NCI-H774 (cell line): ENCODE measurements at places on chromosomes 11 and 22.

DNA sequence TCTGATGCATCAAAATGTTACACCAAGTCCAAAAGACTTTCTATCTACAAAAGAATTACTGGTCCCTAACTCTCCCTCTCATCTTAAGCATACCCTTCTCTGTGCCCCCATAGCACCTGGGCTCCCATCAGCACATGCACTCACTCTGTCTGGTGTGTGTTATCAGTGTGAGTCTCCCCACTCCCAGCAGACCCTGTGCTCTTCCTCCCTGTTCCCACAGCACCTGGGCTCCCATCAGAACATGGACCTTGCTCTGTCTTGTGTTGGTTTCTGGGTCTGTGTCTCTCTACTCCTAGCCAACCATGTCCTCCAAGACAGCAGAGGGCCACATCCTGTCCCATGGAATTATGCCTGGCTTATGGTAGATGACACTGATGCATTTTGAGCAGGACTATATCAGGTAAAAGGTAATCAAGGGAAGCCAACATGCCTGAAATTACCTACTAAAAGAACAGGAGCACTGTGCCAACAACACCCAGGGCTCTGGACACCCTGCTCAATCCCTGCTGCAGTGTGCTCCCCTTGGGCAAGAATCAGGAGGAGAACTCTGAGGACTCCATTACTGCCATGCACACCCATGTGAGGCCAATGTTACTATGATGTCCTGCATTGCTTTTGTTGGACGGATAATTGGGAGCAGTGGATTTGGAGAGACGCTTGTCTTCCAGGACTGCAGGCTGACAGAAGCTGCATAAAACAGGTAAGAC is 34.3 kb downstream of the GAB4 start:
- no peak for DNase-seq

DNA sequence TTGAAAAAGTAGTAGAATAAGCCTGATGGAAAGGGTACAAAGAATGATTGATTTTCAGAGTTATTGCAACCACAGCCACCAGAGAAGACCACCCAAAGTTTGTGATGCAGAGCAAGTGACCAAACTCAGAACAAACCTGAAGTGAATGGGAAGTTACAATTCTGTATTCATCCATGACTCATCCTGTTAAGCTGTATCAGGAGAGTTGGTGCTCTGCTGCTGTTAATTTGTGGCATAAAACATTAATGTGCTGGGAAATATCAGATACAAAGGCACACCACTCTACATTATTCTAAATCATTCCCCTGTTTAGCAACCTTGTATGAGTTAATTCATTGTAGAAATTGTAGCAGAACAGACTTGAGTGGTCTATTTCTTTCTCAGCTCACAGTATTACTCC is 19.6 kb upstream of the PDGFD start:
- no peak for DNase-seq

DNA sequence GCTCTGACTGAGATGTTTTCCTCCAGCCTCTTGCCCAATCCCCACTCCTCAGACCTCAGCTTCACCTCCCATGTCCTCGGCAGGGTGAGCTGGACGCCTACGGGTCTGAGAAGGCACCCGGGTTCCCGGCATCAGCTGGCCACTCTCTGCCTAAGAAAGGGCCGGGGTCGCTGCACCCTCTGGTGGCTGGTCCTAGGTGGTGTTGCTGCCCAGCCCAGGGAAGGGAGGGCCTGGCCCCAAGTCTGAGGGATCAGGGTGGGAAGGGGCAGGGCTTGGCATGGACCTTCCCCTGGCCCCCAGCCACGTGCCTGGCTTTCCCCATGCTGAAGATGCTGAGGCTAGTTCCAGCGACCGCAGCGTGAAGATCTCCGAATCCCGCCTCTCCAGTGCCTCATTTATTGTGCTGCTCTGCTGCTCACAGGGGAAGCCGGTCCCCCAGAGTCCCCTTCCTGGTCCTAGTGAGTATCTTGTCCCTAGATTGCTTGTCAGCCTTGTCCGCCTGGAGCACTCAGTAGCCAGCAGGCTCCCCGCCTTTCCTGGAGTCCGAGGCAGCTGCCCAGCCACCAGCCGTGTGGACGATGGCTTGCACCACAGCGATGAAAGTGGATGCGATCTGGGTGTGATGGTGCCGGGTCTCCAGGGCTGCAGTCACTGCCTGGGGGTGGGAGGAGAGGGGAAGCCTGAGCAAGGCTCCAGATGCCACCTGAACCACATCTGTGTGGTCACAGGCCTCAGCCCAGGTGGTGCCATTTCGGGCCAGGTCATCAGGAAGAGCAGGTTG is 2.9 kb upstream of the GGT5 start:
- DNase-seq: no peak

DNA sequence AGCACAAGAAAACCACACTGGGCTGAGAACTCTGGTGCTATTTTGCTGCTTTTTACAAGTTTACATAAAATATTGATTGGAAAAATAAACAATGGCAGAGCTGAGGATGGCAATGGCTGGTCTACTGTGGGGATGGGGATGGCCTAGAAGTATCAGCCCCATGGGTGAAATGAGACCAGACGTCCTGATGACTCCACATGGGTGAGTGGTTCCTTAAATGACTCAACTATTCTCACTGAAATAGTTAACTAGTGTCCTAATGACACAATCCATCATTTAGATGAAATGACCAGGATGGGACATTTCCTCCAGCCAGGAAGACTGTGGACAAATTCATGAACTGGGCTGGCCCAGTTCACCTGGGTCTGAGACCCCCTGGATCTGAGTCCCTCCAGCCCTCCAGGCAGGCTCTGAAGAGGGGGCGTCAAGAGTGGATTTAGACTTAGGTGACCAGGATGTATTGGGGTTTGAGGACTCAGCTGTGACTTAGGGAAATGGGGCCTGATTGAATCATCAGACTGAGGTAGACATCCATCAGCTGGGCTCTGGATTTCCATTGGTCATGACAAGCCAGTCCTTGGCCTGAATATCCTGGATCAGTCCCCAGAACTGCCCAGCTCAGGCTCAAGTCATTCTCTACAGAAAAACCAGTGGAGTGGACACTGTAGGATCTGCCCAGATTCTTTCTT is 98.2 kb upstream of the IGLL5 start:
- DNase-seq: no peak

GRCh38 chr11:130198964-130199363 is 39.4 kb downstream of the ST14 start:
- DNase-seq: no peak

DNA sequence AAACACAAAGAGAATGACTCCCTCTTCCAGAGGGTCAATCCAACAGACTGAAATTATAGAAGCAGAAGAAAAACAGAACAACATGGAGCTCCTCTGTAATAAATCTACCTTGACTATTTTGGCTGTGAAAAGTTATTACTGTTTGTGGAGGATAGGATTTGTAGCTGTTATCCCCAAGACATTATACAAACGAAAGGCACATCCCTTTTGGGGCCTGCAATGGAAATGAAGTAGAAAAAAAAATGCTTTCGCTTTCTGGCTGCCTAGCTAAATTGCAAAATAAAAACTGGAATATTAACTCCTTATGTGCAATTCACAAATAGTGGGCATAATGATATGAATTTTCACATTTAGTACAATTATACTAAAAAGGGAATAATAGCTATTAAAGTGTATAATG is 123.8 kb upstream of the CCDC179 start:
- DNase-seq: no peak

- peak; percentile 2 for DNase-seq
These were observed 3.5 kb upstream of the ACAT1 start for GRCh38 chr11:108117746-108118371.

DNA sequence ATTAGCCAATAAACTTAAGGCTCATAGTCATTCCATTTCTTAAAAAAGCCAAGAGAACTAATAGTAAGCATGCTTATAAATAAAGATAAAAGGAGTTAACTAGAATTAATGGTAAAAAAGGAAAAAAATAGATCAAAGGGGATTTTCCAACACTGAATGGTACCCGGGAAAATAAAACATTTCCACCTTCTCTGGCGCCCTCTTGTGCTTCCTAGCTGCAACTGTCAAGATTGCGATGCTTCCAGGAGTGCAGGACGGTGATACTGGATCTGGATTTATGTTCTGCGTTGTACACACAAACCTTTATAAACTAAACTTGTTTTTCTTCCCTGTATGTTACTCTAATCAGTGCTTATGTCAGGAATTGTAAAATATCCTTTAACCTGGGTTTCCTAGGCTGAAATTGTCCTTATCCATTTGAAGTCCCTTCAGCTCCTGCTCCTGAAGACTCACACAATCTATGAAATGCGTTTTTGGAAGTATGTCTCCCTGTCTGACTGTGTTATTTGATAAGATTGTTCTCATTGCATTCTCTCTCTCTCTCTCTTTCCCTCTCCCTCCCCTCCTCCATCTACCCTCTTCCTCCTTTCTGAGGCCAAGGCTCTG is 9.6 kb upstream of the HTATIP2 start:
- DNase-seq: peak; percentile 36

DNA sequence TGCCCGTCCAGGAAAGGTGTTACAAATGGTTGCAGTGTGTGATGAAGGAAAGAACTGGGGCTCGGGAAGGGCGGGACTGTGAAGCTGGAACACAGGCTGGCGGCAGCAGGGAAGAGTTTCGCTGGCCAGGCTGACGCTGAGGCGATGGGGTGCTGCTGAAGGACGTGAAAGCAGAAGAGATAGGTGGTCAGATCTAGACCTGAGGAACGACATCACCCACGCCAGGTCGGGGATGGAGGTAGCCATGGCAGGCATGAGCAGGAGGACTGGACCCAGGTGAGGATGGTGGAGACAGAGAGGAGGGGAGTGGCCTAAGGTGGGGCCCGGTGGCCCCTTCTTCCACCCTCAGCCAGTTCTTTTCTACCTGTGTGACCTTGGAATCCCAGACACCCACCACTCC is 9.1 kb downstream of the CDC42EP2 start:
- DNase-seq: no peak

GRCh38 chr11:110121204-110121603 is 28.0 kb downstream of the ZC3H12C start:
- DNase-seq: no peak

- DNase-seq: peak; percentile 25
These were observed 51.4 kb downstream of the JAM3 start for GRCh38 chr11:134120143-134120850.

- no peak for DNase-seq
These were observed 14.8 kb downstream of the TMPRSS13 start for GRCh38 chr11:117914398-117914761.

- DNase-seq: no peak
These were observed 402.3 kb downstream of the TBC1D22A start for GRCh38 chr22:47164514-47165337.

DNA sequence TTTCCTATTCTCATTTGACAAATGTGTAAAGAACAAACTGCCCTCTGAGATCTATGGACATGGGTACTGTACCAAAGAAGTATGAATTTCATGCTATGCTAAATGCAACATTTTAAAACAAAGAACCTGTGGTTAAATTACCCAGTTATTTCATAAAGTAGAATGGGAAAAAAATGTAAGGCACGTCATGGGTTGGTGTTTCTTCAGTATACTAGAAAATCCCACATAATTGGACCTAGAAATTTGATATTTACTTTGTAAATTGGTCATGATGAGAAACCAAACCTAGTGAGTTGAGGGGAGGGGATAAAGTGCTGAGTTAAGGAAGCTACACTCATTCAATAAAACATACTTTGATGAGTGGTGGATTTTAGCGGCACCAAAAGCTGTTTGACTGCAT is 104.1 kb downstream of the ALX4 start:
- DNase-seq: no peak

GRCh38 chr11:72864702-72865655 is 50.8 kb downstream of the ATG16L2 start:
- no peak for DNase-seq

DNA sequence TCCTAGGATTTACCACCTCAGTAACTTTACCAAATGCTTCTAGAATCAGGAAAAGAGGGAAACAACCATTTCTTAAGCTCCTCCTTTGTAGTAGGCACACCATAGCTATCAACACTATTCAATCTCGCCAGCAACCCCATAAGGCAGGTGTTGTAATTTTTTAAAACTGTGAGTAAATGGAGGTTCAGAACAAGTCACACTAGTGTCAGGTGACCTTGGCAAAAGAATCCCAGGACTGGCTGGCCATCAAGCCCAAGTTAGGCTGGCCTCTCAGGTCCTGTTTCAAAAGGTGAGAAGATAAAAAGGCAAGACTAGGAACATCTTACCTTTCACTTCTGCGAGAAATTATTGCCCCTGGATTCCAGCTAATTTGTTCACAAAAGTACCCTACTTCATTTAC is 713 bp downstream of the TOP3B start:
- DNase-seq: no peak

GRCh38 chr11:19059833-19060232 is 684 bp downstream of the MRGPRX2 start:
- DNase-seq: no peak

DNA sequence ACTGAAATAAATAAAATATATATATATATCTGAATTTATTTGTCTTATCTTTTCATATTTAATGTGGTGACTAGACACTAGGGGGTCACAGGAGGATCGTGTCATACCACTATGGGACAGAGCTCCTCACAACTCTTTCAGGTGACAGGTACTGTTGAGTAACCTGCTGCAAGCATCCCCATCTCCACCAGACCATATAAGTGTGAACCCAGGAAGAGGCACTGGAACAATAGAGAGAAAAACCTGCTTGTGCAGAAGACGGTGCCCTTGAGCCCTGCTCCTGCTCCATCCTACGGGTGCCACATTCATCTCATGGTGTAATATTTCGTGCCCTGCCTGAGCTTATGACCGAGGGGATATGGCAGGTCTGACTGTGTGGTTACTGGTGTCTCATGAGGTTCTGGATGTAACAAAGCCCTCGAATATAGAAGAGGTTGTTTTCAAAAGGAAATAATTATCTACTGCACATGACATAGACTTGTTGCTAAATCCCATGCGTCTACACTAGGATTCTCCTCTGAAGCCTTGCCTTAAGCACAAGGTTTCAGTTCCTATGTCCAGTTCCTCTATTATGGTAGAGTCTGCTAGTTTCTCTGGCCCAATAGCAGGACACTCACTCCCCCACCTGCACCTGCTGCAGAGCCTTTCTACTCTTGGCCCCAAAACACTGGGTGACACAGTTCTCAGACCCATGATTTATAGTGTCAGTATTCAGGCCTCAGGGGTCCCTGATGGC is 70.4 kb downstream of the GGTLC2 start:
- no peak for DNase-seq

- no peak for DNase-seq
These were observed 25.2 kb upstream of the GCAT start for GRCh38 chr22:37782340-37783168.

- DNase-seq: no peak
These were observed at the start of gene OR51E2 for GRCh38 chr11:4697585-4697984. OR51E2 (minus strand) TSS chr11:4697853; CDS start chr11:4682711, 15,142 bp downstream.

GRCh38 chr22:43449205-43449830 is 37.5 kb downstream of the MPPED1 start:
- no peak for DNase-seq

DNA sequence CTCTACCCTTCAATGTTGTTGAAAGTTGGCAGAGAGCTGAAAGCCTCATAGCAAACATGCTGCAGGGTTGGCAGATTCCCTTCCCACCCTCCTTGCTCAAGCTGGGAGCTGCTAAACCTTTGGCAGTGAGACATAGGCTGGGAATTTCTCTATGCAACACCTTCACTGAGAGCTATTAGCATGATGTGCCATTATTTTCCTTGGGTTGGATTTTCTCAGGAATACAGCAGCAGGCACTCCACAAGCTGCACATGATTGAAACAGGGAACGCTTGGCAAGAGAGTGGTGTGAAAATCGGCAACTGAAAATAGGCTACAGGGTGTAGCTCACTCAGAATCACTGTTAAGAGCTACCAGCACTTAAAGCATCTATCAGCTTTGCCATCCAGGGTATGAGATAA is 9.6 kb upstream of the ALKBH3 start:
- DNase-seq: no peak

GRCh38 chr11:88411265-88411664 is 73.7 kb upstream of the CTSC start:
- no peak for DNase-seq
